H9 (cell line): ENCODE measurements at places on chromosomes 2 and 18. TPM values are rescaled to one million over a fixed set of nuclear protein-coding genes. Genes with fewer than 3 reads are reported as not detected.

TMEM18 gene
- total RNA-seq: 28.3 and 30.7 TPM in 2 replicates

GRCh38 chr2:167388497-167388896, 500.2 kb downstream of the XIRP2 start:
- DNase-seq: no peak

LBH gene
- total RNA-seq: 51.6 and 53.0 TPM in 2 replicates

GULP1 gene
- total RNA-seq: 124 and 140 TPM in 2 replicates

GRCh38 chr2:26356771-26357170, 10.2 kb upstream of the ADGRF3 start:
- DNase-seq: no peak

LOXHD1 gene
- 0.07 and 0.11 TPM in 2 replicates for total RNA-seq

DNA sequence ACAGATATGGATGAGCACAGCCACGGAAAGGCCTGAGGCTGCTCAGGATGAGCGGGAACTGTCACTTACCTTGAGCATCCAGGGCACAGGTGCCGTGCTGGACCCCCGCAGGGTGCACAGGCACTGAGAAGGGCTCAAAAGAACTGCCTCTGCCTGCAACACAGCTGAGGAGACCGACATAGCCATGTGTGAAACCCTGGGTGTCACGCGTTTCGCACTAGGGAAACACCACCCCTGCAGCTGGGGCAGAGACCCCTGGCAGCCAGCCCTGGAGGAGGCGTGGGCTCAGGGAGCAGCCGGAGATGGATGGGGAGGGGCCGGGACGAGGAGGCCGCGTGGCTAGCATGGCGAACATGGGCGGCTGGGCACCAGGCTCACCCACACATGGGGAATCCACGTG, 228.9 kb downstream of the EIPR1 start:
- DNase-seq: no peak

PHLPP1 gene
- 38.8 and 39.9 TPM in 2 replicates for total RNA-seq

DNA sequence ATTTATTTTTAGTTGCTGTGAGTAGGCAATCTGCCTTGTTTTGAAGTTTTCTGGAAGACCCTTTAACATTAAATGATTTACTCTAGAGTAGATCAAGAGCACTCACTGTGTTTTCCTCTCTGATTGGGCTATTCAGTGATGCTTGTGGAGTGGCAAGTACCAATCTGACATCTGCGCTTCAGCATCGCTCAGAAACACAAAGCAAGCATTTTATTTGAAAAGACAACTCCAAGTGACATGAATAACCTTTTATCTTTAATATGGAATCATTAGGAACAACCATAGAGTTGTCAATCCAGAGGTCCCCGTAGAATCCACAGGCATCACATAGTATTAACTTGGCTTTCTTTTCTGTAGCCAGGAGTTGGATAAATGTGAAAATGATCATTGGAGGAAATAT, 114.7 kb downstream of the CPS1 start:
- no peak for DNase-seq

- no peak for DNase-seq
Observed at GRCh38 chr2:216603010-216603883, 30.0 kb upstream of the IGFBP2 start.

- DNase-seq: no peak
Observed at GRCh38 chr2:63064661-63065060, 14.0 kb downstream of the OTX1 start.
